ENCODE measurements at places on chromosomes 4 and X.
A peak's percentile ranks its signal among the peaks of the same experiment; 100 is the strongest.

GRCh38 chrX:105701310-105702052, 120.9 kb upstream of the NRK start:
- DNase-seq = no peak

DNA sequence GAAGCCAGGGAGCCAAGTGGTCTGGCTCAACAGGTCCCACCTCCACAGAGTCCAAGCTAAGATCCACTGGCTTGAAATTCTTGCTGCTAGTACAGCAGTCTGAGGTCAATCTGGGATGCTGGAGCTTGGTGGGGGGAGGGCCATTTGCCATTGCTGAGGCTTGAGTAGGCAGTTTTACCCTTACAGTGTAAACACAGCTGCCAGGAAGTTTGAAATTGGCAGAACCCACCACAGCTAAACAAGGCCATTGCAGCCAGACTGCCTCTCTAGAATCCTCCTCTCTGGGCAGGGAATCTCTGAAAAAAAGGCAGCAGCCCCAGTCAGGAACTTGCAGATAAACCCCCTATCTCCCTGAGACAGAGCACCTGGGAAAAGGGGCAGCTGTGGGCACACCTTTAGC, 84.9 kb downstream of the EDA2R start:
- DNase-seq = no peak

GRCh38 chr4:147586637-147587036, 30.6 kb upstream of the TMEM184C start:
- no peak for DNase-seq

GRCh38 chr4:80140194-80140593, 57.1 kb upstream of the PRDM8 start:
- DNase-seq = no peak

- no peak for DNase-seq
Measured at GRCh38 chr4:140426610-140427105, 790 bp downstream of the CLGN start.

GRCh38 chrX:23223169-23223568, 111.5 kb upstream of the PTCHD1 start:
- DNase-seq = no peak

- peak; percentile 77 for DNase-seq
Measured at GRCh38 chr4:5753766-5754528, 42.9 kb downstream of the EVC start.

GRCh38 chrX:106246511-106246910, 78.4 kb downstream of the PWWP3B start:
- no peak for DNase-seq

DNA sequence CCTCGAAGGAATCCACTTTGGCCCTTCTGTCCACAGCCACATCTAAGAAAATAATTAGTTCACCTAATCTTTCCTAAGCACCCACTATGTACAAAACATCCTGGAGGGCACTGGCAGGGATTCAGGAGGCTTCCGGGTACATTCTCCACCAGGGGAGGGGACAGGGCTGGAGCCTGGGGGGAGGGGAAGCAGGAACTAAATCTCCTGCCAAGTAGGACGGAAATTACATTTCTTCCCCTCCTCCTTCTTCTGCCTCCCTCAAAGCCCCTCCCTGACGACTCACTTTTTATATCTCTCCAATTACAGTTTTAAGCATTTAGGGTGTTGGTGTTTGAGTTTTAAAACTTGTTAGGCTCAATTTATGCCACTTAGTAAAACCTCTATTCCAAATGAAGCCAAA, 203.1 kb downstream of the BCOR start:
- no peak for DNase-seq

DNA sequence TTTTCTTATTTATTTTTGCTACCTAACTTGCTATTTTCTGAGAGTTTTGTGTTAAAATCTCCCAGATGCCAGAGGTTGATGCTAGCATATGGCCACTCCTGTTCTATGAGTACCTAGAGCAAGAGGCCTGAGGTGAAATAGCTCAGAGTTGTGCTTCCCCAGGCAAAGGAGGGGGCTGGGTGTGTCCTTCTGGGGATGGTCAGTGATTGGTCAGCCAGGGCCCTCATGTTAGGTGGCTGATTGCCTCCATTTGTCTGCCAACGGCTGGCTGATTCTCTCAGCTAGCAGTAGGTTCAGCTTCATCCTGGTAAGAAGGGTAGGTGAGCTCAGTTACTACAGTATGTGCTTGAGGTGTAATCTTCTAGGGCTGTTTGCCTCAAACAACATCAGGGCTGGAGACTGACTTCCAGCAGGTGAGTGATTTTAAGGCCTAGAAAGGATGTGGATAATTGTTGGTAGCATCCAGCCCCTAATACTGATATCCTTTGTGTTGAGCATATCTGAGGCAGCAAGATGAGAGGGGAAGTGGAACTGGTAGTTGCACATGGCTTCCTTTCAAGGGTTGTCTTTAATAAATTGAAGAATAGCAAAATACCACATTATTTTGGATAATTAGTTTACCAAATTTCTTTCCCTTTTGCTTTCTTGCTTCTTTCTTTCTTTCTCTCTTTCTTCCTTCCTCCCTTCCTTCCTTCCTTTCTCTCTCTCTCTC, 62.5 kb upstream of the RHOH start:
- DNase-seq = no peak
